ENCODE measurements at places on chromosomes 4 and X. TPM values are rescaled to one million over a fixed set of nuclear protein-coding genes. Genes with fewer than 3 reads are reported as not detected.

The GUCY2F gene
- 0.10 TPM for total RNA-seq

The RADX gene
- 2.8 TPM for total RNA-seq

The SCRG1 gene
- not detected for total RNA-seq

The GPRASP2 gene
- total RNA-seq, result 22.4 TPM

The CFI gene
- total RNA-seq, result not detected

The LNX1 gene
- 7.3 TPM for total RNA-seq

The GPR82 gene
- not detected for total RNA-seq

The AREG gene
- not detected for total RNA-seq

The LRPAP1 gene
- total RNA-seq, result 70.2 TPM

The FGG gene
- total RNA-seq, result not detected

The XAGE2 gene
- total RNA-seq, result not detected

The H2BW2 gene
- not detected for total RNA-seq

The PLAC1 gene
- total RNA-seq, result 0.83 TPM

The PDGFRA gene
- total RNA-seq, result 10.8 TPM
